HFFc6 (cell line): ENCODE measurements at places on chromosomes 7 and 10. TPM values are rescaled to one million over a fixed set of nuclear protein-coding genes. Genes with fewer than 3 reads are reported as not detected.

Gene UTF1
- not detected in 3 replicates for total RNA-seq

Gene CWF19L1
- total RNA-seq, result 18.4 to 24.5 TPM (median 22.9 TPM) in 3 replicates

Gene SLC39A12
- not detected in 2 replicates for total RNA-seq

Gene GNGT1
- total RNA-seq, result not detected in 3 replicates

Gene C7orf57
- total RNA-seq, result 0.12 TPM in 1 of 3 replicates, not detected in the others

Gene ACBD5
- total RNA-seq, result 21.9 to 25.8 TPM (median 25.8 TPM) in 3 replicates

Gene SRGN
- total RNA-seq, result 124 and 402 TPM in 2 replicates

Gene TYW1
- 15.0 to 18.1 TPM (median 16.5 TPM) in 3 replicates for total RNA-seq
